Psoas muscle (tissue), 8 donors: ENCODE measurements at places on chromosomes 5 and 9.

GRCh38 chr5:128877476-128877875, 87.8 kb upstream of the SLC27A6 start:
- no peak for DNase-seq

DNA sequence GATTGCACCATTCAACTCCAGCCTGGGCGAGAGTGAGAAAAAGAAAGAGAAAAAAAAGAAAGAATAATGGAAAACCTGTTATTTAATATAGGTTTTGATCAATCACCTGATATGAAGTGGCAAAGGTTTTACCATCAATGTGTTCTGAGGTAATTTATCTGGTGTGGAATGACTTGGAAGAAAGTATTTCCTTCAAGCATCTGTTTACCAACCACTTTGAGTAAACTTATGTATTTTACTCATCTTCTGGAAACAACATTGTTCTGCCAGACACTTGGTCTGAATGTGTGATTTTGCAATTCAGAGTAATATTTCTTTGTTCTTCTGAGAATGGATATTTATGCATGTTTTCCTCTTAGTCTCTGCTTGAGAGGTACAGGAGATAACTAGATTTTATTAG, 24.3 kb downstream of the KIF2A start:
- no peak for DNase-seq

GRCh38 chr5:102654559-102655349, 100.4 kb upstream of the PAM start:
- DNase-seq, result no peak

- DNase-seq, result no peak
Measured at GRCh38 chr9:34716711-34717110, 6.8 kb upstream of the CCL21 start.

GRCh38 chr5:158463188-158463587, 604.2 kb upstream of the CLINT1 start:
- DNase-seq, result no peak
